RWPE1 (cell line): ENCODE measurements at places on chromosomes 4 and X.

DNA sequence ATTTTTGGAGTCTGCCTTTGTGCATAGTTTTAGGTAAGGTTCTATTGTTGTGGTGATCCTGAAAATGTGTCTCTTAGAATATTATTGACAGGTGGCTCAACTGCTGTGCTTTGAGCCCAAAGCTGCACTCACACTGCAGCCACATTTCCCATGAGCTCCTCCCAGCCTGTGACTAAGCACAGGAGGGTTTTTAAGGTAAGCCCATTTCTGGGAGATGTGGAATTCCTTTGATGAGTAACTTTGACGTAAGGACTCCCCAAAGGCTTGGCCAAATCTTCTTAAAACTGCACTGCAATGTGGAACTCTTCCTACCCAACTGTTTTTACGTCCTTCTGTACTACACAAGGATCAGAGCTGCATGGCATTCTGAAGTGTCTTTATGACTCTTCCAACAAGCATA is 20.0 kb upstream of the TMPRSS11A start:
- peak; percentile 66 for DNase-seq

- peak; percentile 87 for DNase-seq
These were observed 11.4 kb downstream of the RNF175 start for GRCh38 chr4:153748378-153748777.

DNA sequence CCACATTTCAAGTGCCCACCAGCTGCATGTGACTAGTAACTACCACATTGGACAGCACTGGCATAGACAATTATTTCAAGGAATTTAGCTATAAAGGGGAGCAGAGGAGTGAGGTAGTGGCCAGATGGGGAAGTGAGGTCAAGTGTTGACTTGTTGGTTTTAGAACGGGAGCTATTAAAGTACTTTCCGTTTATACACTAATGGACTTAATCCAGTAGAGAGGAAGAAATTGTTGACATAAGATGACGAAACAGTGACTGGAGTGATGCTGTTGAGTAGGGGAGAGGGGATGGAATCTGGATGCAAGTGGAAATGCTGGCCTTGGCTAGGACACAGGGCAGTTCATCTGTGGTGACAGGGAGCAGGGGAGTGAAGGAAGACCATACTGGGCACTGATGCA is 154.4 kb downstream of the AMMECR1 start:
- DNase-seq, result no peak

DNA sequence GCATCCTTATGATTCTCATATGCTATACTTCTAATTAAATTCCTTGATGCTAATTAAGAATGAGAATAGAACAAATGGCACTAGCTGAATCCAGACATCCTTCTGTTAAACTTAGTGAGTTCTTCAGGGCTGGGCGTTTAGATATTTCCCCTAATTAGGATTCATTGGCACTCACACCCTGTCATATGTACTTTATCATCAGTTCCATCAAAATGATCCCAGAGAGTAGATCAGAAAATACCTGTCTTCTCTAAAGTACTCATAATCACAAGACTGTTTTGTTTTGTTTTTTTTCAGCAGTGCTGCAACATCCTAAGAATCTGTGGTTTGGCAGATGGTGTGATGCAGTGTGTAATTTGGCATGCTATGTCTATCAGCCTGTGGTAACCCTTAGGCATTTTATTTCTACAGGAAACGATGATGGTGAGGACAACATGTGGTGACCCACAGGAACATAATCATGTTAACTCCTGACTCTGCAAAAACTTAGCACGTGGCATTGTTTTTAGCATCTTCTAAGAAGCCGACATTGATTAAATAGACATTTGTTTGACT is 2528.4 kb downstream of the ARAP2 start:
- DNase-seq, result peak; percentile 29

DNA sequence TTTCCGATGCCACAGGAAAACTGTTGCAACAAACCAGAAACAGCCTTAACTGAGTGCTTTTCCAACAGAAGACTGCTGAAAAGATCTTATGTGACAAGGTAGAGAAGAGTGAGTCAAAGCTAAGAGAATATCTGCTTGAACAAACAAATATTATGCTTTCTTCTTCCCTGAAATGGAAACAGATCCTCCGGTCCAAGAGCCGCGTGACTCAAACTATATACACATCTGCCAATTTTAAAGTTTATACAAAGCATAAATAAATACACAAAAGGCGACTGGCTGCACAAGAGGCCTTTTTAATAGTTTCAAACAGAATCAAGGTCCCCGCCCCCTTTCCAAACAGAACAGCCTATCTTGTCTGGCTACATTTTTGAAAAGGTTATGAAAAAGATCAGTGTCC is 329.7 kb upstream of the F9 start:
- DNase-seq, result no peak

- DNase-seq, result no peak
These were observed 59.3 kb downstream of the MAD2L1 start for GRCh38 chr4:120007191-120007871.

DNA sequence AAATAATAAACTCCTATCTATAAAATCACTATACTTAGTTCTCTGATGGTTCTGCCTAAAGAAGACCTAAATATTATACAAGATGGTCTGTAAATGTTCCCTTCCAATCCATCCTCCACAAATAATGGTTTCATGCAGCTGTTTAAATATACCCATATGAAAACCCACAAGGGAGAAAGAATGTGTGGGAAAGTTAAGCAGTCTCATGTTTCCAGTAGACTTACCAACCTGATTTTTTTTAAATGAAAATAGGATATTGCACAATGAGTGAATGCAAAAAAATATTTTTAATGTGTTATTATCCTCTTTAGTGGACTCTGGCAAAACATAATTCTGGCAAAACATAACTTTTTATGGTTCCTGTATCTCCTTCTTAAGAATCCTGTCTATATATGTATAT is 23.3 kb downstream of the CAMK2D start:
- DNase-seq, result no peak

GRCh38 chr4:25446611-25447010 is 69.5 kb downstream of the ANAPC4 start:
- DNase-seq, result no peak

GRCh38 chr4:19947349-19947748 is 304.4 kb upstream of the SLIT2 start:
- DNase-seq, result no peak

- no peak for DNase-seq
These were observed 437.8 kb upstream of the FAM241A start for GRCh38 chr4:111707491-111707890.

DNA sequence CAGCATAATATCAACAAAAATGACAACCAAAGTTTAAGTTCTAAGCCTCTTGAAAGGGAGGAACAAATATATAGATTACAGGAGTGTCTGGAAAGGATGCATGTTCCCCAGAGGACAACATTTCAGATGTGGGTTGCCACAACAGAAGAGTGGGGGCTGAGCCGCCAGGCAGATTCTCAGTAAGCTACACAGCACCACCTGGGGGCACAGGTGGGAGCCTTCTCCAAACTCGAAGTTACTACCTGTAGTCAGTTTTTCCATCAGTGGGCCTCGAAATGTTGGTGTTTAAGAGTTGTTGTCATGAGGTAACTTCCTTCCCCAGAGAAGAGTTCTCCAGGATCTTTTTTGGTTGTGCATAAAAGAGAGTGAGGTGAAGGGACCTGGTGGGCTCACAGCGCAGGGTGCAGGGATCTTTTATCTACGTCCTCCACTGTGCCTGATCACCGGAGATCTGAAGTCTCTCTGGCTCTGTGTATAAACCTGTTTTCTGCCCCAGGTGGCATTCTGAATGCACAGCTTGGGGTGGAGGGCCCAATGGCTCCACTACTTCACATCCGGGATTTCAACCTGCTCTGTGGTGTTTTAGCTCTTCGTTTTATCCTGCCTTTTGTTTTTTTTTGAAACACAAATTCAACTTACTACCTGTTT is 58.4 kb upstream of the STS start:
- DNase-seq, result no peak

GRCh38 chrX:4277122-4277521 is 563.7 kb upstream of the PRKX start:
- DNase-seq, result no peak

DNA sequence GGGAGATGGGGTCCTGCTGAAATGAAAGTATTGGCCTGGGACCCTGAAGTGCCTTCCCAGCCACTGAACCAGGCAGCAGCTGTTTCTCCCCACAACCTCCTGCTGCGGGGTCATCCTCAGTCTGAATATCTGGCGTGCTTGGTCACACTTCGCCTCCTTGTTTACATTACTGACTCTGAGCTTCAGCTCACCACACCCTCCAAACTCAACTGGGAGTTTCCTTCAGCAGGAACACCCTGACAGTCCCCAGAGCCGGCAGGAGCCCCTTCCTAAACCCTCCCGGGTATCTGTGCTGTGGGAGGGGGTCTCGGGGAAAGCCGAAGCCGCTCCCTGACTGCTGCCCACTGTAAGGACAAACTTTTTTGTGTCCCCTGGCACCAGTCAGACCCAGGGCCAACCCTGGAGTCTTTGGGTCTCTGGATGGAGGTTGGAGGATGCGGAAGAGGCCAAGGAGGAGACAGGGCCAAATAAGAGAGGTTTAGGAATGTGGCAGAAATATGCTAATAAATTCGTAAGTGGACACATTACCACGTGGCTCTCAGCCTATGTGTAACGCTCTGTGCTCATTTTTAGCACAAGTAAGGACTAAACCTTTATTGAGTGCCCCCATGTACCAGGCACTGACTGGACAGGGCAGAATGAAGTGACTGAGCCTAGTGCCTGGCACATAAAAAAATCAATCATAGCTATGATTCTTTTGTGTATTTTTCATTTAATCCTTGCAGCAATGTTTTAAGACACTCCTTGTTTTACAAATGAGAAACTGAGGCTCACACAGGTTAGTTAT is 20.7 kb downstream of the FHDC1 start:
- no peak for DNase-seq

DNA sequence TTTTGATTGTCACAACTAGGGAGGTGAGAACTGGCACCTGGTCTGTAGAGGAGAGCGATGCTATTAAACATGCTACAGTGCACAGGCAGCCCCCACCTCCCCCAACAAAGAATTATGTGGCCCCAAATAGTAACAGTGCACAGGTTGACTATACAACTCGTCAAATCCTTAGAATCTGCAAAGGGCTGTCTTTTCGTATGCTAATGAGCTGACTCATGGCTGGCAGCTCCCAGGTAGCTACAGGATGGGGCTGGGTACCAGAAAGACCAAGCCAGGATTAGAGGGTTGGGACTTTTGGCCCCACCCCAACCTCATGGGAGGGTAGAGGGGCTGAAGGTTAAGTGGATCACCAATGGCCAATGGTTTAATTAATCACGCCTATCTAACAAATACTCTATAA is 104.7 kb upstream of the SORBS2 start:
- no peak for DNase-seq

DNA sequence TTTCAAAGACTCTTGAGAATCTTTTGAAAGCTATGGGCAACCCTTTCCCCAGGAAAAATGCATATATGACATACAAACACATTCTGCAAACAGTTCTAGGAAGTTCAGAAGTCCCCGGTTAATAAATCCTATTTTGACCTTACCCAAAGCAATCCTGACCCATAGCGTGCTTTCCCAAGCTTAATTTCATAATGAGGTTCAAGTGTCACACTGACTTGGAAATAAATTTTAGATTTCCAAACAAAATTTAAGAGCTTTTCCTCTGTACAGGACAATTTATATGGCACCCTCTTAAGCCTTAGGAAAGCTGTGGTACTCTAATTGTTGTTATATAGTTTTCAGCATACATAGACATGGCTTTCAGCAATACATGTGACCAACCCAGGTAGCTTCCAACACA is 11.3 kb downstream of the MID2 start:
- no peak for DNase-seq

- DNase-seq, result no peak
These were observed 208.1 kb upstream of the PPP3CA start for GRCh38 chr4:101555341-101555880.

GRCh38 chrX:101071582-101071981 is 7.1 kb upstream of the TMEM35A start:
- DNase-seq, result no peak

- no peak for DNase-seq
These were observed 184.4 kb upstream of the CASK start for GRCh38 chrX:42107495-42108488.

DNA sequence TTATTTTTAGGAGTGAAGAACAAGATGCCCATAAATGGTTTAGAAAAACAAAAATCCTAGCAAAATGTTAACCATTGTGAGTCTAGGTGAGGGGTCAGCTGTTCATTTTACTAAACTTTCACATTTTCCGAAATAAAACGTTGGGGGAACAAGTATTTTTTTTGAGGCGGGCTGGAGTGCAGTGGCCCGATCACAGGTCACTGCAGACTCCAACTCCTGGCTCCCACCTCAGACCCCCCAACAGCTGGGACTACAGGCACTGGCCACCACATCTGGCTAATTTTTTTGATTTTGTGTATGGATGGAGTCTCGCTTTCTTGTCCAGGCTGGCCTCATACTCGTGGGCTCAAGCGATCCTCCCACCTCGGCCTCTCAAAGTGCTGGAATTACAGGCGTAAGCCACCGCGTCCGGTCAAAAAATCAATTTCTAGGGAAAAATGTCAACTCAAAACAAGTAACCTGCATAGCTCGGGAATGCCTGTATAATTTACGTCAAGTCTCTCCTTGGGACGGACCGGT is 742 bp upstream of the TAF1 start:
- DNase-seq, result no peak

- no peak for DNase-seq
These were observed 65.7 kb downstream of the CLCN5 start for GRCh38 chrX:49988143-49988542.

- DNase-seq, result no peak
These were observed 20.9 kb downstream of the CLRN2 start for GRCh38 chr4:17535906-17536305.

DNA sequence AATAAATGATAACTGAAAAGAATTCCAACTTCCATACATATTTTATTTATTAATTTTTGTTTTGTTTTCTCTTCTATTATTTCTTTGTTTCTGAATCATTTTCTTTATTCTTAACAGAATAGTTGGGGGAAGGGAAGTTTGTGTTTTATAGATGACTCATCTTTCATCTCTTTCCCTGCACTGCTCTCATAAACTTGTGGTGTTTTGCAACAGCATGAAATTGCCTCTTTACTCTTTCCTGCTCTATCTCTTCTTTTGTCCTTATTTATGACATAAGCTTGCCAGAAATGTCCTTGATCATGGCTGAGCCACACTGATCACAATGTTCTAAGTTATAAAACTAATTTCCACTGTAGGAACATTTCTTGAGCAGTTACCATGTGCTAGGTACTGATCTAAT is 22.3 kb downstream of the QRFPR start:
- peak; percentile 34 for DNase-seq

DNA sequence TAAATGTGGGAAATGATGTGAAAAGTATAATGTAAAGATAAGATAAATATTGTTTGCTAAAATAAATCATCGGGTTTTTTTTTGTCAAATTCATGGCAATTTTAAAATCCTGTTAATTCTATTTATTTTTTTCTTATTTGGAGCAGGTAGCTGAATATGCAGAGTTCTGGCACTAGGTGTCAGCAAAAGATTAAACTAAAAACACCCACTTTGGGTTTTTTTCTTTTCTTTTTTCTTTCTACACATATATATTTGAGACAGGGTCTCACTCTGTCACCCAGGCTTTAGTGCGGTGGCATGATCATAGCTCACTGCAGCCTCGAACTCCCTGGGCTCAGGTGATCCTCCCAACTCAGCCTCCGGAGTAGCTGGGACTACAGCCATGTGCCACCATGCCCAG is 6.9 kb upstream of the RAP2C start:
- no peak for DNase-seq
